EL (cell line): ENCODE measurements at places on chromosomes 1 and 21.

DNA sequence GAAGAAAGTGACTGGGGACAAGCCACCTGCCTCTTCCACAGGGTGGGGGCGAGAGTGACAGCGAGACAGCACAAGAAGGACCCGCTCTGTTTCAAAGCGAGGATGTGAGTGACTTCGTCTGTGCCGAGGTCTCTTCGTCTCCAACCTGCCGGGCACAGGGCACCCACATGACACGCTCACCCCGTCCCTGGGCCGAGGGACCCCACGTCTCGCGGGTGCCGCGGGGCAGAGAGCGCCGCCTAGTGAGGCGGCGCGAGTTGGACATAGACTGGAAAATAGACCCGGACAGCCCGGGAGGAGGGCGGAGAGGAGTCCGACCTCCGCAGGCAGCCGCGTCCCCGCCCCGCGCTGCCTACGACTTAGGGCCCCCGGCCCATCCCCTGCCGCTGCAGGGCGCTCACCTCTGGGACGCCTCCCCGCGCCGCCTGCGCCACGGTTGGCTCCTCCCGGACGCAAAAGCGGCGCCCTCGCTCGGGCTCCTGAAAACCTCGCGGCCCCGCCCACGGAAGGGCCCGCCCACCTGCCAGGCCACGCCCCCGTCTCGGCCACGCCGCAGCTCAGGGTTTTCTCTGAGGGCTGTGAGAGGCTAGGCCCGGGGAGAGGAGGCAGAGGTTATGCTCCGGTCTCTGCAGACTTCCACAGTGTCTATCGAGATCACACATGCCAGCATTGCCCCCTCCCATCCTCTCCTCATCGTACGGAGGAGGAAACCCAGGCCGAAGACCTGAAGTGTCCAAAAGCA lies at the start of gene TLR5:
TSS of gene TLR5 (minus strand) at position 454 of the 742 bp plus-strand sequence. CDS start 30,217 bp downstream, outside the sequence.
- DNase-seq, result peak; percentile 69

DNA sequence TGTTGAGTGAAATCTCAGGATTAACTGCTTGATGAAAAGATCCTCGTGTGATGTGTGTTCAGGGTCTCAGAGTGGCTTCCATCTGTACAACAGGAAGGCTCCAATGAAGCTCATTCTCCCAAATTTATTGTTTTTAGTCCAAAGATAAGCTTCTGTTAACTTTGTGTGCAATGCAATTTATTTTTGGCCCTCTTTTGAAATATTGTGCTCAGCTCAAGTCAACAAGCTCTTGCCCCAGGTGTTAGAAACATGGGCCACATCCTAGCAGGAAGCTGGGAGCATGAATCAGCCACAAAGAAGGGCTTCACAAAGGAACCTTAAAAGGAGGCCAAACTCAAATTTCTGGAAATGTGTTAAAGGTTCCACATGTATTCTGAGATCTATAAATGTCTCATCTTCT lies 135.7 kb downstream of the PCP4 start:
- DNase-seq, result no peak

- DNase-seq, result no peak
Measured at GRCh38 chr1:21888500-21888899, 48.6 kb downstream of the HSPG2 start.

GRCh38 chr1:94316183-94316582 lies 78.8 kb upstream of the ARHGAP29 start:
- no peak for DNase-seq
